ENCODE measurements at places on chromosomes 5 and 9.
A peak's percentile ranks its signal among the peaks of the same experiment; 100 is the strongest.

GRCh38 chr5:68225911-68226545, 10.5 kb downstream of the PIK3R1 start:
- ATAC-seq, result peak; percentile 17

GRCh38 chr9:68739621-68740174, 34.7 kb downstream of the PIP5K1B start:
- peak; percentile 31 for ATAC-seq

GRCh38 chr5:136484808-136485325, 119.5 kb upstream of the TRPC7 start:
- no peak for ATAC-seq

DNA sequence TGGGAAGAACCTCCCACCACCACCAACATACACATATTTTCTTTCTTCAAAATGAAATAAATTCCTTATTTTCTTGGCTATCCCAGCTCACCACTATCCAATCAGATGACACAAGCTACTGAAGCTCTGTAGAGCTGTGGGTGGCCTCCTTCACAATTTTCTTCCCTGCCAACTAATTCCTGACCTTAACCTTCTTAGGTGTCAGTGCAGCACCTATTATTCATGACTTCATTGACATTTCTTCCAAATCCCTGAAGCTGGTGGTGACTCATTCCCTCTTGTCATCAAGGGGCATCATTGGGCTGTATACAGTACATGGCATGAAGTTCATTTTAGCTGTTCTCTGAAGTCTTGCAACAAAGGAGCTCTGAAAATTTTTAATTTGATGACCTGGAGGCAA, 42.0 kb upstream of the ADRA1B start:
- ATAC-seq, result no peak

DNA sequence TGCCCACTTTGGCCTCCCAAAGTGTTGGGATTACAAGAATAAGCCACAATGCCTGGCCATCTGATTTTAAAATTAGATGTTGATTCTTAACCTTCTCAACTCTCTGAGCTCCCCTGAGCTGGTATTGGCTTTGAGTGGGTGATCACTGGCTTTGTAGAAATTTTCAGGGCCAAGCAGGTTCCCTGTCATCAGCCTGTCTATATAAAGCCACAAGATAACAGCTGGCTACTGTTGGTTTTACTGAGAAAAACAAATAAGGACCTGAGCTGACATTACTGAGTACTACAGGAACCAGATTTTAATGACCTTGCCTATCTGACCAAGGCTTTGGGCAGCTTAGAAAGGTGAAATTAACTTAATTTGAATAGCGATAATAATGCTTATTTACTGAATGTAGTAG, 153.6 kb downstream of the MSX2 start:
- ATAC-seq, result no peak

GRCh38 chr5:153626836-153627235, 136.4 kb downstream of the GRIA1 start:
- ATAC-seq, result no peak

GRCh38 chr9:113129884-113130283, 20.9 kb upstream of the SLC31A2 start:
- no peak for ATAC-seq

- ATAC-seq, result no peak
Observed at GRCh38 chr9:128684065-128684324, 5.0 kb upstream of the SET start.

DNA sequence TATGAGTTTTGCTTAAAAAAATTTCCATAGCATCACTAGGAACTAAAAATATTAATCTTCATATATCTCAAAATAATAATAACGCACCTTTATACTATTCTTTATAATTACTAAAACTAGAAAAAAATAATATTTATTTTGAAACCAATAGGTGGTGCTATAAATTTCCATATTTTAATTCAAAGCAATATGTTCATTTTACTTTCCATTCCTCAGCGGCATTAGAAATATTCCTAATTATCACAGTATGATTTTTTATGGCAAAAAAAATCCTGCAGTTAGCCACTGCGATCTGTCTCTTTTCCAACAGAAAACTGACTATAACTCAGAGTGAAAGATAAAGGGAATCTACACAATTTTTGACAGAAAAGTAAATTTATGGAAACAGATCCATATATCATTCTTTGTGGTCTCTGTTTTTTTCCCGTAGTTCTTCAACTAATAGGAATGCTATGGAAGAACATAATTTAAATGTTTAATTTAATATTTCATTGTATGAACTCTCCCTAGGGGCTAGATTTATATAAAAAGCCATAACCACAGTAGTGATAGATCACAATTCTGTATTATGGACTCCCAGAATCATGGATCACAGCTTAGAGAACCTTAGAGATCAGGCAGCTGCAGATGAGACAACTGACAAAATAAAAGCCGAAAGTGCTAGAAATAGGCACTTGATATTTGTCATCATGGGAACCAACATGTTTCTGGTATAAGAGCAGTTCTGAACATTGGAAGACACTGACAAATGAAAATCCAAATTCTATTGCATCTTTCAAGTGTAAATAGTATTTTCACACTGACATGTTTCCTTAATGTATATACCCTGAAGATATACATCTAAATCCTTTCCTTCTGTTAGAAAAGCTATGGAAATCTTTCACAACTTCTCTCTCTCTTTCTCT, 167.7 kb upstream of the MPDZ start:
- no peak for ATAC-seq

- ATAC-seq, result no peak
Observed at GRCh38 chr5:25858019-25858418, 1180.4 kb downstream of the CDH9 start.

GRCh38 chr5:85952680-85953079, 665.1 kb upstream of the COX7C start:
- ATAC-seq, result no peak

DNA sequence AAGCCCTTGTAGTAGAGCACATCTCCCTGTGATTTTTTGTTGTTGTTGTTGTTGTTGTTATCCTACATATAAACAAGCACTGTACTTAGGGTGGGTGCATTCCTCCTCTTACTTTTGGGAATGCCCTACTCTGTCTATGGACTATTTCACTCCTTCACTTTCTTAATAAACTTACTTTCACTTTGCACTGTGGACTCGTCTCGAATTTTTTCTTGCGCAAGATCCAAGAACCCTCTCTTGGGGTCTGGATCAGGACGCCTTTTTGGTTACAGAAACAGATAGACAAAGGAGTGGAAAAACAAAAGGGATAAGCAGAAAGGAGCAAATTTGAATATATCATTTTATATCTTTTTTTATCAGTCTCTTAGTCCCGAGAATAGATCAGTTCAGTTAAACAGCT, 14.4 kb upstream of the PAIP1 start:
- no peak for ATAC-seq

- ATAC-seq, result no peak
Observed at GRCh38 chr5:60483050-60483449, 216.9 kb downstream of the DEPDC1B start.

DNA sequence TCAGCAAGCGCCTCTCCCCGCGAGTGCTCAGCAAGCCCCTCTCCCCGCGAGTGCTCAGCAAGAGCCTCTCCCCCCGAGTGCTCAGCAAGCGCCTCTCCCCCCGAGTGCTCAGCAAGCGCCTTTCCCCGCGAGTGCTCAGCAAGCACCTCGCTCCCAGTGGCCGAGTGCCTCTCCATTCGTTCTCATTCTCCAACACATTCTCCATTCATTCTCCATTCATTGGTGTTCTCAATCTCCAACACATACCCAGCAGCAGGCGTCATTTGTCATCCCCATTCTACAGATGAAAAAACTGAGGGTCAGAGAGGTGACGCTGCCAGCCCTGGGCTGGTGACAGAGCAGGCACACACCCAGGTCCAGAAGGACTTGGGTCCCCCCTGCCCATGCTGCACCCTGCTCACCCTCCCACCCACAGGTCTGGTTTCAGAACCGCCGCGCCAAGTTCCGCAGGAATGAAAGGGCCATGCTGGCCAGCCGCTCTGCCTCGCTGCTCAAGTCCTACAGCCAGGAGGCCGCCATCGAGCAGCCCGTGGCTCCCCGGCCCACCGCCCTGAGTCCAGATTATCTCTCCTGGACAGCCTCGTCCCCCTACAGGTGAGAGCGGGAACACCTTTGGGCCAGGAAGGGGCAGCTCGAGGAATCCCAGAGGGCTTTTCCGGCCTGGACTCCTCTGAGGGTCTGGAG, 32.5 kb downstream of the PTGES start:
- ATAC-seq, result no peak

DNA sequence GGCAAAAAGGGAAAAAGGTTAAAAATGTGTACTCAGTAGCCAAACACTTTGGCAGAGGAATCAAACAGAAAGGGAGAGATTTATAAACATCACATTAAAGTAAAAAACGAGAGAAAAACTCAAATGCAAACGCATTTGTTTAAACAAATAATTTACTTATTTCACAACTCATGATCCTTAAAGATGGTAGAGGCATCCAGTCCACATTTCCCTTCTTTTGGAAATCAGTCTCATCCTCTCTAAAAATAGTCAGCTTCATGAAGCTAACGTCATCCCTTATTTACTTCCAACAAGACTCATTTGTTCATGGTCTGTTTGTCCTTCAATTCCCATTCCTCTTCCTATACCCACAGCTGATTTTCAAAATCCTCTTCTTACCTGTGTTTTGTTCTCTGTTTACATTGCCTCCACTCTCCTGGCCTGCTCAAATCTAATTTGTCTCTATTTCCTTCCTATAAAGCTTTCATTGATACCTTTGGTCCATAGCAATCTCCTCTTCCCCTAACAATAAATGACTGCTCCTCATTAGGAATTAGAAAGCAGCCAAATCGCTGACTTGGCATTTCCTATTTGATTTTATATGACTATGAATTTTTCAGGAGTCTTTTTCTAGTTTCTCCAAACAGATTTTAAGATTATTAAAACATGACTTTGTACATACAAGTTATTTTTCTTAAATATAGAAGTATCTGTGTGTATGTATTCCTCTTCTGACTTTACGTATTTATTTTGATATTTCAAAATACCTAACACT, 805.3 kb downstream of the TLE1 start:
- ATAC-seq, result no peak

DNA sequence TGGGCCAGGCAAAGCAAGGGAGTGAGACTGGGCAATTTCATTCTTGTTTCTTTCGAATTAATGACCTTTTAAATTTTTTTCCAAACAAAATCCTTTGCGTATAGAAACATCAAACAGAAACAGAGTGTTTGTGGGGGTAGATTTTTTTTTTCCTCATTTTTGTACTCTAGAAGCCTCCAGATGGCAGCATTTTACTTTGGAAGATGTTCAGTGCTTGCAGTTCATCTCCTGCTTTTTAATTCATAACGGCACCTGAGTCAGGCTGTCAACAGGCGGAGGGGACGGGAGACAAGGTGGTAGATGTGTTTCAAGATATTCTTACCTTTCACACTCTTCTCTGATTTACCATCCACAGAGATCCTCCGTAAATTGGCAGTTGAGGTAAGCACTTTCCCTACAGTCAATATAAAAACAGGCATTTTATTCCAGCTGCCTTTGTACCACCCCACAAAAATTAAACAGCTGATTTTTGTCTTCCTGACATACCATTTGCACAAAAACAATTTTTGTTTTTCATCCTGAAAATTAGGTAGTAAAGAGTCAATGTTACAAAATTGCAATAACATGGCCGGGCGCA, 99.5 kb upstream of the FBXL17 start:
- no peak for ATAC-seq

DNA sequence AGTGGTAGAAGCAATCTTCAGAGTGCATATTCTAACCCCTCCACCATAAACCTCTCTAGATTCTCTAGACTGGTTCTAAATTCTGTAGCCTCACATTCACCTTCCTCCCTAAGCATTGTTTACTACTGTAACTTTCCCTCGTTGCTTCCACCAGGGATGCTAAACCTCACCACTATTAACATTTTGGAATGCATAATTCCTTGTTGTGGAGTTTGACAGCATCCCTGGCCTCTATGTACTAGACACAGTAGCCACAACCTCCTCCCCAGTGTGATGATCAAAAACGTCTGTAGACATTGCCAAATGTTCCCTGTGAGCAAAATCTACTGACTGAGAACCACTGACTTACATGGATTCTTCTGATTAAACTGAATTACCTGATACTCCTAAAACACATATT, 18.6 kb downstream of the PAPPA start:
- no peak for ATAC-seq

GRCh38 chr5:136133222-136133921, 727 bp downstream of the SMAD5 start:
- peak; percentile 34 for ATAC-seq

- ATAC-seq, result no peak
Observed at GRCh38 chr9:19469271-19469670, 60.5 kb downstream of the ACER2 start.

DNA sequence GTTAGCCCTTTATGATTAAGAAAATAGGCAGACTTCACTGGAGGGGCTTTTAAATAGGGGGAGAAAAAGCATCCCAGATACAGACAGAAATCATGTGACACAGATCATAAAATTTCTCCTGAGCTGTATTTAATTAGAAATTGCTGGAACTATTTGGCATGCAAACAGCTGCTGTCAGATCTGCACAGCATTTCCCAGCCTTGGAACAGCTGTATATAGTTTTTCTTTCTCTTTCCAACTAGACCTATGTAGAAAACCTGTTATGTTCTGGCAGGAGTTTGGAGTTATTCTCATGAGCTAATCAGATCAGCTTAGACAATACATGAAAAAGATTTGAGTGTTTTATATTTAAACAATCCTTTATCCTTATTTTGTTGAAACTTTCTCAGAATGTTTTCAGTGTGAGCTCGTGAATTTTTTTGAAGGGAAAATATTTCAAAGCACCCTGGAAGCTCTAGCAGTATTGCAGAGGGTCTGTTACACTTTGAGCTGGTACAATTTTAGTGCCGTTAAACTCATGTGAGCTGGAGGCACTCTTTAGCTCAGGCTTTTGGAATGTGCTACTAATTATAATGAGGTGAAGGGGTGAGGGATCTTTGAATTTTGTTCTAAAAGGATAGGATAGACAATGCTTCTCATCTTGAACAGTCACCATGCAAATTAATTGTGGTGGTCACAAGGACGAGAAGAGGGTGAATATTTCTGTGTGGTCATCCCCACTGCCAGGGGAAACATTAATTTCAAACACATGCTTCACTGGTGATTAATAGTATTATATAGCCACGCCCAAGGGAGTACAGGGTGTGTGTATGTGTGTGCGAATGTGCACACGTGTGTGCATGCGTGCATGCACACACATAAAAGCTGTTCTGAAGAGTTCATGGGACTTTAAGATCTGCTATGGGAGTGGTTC, 239.4 kb upstream of the FBXL7 start:
- ATAC-seq, result no peak

GRCh38 chr9:89304020-89304833, 6.8 kb upstream of the CKS2 start:
- no peak for ATAC-seq

GRCh38 chr5:128632264-128632663, 94.2 kb upstream of the FBN2 start:
- no peak for ATAC-seq

DNA sequence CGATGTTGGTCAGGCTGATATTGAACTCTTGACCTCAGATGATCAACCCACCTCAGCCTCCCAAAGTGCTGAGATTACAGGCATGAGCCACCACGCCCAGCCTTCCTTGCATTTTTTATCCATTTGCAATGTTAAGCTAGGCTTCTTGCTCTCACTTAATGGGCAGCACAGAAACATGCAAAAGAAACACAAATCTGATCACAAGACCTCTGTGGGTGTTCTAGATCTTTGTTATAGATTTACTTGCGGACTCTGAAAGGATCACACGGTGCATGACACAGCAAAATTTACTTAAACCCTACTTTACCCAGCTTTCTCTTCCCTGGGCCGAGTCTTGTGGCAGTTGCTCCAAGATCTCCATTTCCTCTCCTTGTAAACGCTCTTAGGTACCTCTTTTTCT, 71.3 kb downstream of the PSAT1 start:
- ATAC-seq, result no peak

- ATAC-seq, result peak; percentile 89
Observed at GRCh38 chr9:78620764-78621163, 323.8 kb downstream of the PSAT1 start.

- no peak for ATAC-seq
Observed at GRCh38 chr5:131461742-131462141, 173.3 kb downstream of the RAPGEF6 start.
